ENCODE measurements at places on chromosomes 2 and 18.

GRCh38 chr2:27738349-27739057 is 33.0 kb upstream of the MRPL33 start:
- no peak for DNase-seq

- DNase-seq, result no peak
Measured at GRCh38 chr18:48481092-48481491, 57.7 kb upstream of the CTIF start.

DNA sequence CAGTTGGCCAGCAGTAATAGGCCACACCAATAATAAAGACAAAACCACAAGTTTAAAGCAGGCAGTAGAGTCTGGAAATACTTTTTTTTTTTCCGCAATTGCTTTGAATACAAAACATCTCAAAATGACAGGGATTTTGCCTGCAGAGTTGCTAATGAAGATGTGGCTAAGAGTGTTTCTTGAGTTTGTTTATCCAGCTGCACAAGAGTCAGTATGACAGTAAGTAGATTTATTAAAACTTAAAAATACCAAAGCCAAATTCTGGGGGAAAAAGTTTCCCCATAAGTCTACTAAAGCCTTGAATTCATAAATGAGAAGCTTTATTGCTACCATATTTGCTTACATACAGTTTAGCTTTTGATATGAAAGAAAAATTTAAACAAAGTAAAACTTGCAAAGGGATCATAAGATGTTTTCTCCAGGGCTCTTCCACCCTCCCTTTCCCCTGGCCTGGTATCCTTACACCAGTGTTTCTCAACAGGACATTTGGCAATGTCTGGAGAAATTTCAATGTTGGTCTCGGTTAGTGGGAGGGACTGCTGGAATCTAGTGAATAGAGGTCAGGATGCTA is 3.9 kb upstream of the DSEL start:
- DNase-seq, result no peak

GRCh38 chr2:55391155-55391554 is 28.5 kb downstream of the CCDC88A start:
- DNase-seq, result no peak

DNA sequence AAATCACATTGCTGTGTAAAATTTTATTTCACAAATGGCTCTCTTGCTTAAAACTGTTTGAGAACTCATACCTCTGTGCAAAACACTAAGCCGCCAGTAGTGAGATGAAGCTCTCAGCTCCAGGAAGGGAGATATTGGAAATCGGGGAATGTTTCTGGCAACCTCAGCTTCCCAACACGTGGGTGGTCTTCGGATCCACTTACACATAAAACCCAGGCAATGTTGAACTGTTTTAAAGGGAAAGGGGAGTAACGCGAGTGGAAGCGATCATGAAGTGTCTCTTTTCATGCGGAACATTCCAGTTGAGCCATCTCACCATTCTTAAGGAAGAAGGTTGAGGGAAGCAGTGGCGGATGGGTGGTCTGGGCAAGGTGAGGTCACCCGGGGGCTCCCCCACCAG is 136.8 kb downstream of the ASB1 start:
- no peak for DNase-seq

DNA sequence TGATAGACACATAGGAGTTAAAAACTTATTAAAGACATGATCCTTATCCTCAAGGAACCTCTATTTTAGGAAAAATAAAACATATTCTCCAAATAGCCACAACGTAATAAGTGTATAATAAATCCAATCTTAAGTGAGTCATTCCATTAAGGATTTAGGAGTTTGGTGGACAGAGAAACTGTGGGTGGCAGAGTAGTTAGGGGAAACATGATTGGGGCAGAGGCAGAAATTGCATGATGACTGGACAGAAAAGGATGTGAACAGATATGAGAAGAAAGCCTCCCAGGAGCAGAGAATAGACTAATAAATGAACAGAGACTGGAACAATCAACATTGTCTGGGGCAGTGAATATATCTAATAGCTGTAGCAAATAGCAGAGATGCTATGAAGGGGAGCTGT is 48.1 kb upstream of the SIGLEC15 start:
- no peak for DNase-seq

DNA sequence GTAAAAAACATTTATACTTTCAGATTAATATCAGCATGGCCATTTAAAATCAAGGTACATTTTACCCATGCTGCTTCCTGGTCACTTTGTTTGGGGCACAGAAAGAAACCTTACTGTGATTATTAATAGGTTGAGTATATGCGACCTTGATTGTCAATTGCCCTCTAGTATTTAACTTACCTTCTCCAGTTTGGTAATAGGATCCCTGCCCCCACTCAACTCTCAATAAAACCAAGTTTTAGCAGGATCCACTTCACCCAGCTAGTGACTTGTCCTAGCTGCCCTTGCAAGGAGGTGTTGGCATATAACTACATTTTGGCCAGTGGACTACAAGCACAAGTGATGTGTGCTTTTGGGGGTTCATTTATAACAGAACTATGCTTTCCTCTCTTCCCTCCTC is 34.3 kb downstream of the FANCL start:
- no peak for DNase-seq

DNA sequence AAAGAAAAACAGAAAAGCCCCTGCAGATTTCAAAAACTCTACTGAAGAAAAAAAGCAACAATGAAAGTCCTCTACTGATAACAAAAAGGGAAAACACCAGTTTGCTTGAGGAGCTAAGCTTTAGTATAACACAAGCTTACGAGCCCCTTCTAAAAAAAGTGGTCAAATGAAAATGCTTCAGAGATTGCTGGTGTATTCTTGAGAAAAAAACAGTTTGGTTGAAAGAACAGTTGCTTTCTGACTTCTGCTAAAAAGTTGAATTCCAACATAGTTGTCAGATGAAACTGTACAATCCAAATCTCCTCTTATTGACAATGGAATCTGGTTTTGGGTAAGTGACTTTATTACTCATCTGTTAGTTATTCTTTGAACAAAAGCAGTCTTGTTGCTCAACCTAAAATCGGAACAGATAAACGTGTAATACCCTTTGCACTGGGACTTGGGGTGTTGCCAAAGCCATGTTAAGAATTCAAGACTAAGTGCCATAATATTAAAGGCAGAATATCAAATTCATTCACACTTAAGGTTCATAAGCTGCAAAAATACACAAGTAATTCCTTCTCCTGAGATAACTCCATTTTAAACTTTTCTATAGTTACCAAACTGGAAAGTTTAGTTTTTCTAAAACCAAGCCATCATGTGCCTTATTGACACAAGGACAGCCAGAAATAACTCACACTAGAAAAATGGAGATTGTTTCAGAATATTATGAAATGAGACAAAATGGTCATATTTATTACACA is 45.3 kb upstream of the SPAG16 start:
- peak; percentile 3 for DNase-seq

GRCh38 chr2:9897331-9897737 is 54.1 kb downstream of the TAF1B start:
- DNase-seq, result peak; percentile 80

- DNase-seq, result no peak
Measured at GRCh38 chr2:16943279-16943958, 277.8 kb upstream of the CYRIA start.

- DNase-seq, result no peak
Measured at GRCh38 chr2:150520887-150521664, 33.6 kb upstream of the RND3 start.

GRCh38 chr2:109663721-109664120 is 49.6 kb downstream of the SOWAHC start:
- DNase-seq, result peak; percentile 98

DNA sequence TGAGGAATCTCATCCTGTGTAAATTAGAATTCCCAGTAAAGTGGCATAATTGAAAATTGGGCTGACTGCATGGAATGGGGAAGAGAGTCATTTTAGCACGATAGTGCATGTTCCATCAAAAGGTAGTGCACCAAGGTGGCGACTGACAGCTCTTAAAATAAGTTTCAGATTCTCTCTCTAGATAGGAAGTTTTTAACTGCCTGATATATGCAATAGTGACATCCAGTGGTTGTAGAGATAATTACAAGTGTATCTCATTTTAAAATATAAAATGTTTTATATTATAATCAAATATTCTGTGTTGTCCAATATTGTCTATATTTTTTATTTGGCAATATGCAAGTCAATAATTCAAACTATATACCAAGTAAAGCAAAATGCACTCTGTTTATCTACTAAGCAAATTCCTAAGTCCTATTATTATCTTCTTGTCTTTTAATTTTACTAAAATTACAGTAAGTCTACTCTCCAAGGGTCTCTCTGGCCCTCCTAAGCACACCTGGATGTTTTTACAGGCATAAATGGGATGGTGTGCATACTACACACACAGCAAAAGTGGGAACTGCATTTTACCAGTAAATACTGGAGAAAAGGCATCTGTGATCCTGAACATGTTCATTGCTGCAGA is 397.7 kb upstream of the HNRNPA3 start:
- no peak for DNase-seq

DNA sequence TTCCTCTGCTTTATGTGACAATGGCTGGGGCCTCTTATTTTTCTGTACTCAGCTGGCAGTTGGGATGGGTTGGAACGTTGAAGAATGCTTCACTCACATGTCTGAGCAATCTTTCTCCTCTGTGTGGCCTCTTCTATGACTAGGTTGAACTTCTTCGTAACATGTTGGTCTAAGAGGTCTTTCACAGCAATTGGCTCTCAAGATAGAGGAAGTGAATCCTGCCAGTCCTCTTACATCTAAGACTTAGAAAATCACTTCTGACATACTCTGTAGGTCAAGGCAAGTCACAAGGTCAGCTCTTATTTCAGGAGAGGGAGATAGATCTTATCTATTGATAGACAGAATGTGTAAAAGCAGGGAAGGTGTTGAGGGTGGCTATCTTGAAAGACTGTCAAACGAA is 174.1 kb downstream of the NYAP2 start:
- no peak for DNase-seq

DNA sequence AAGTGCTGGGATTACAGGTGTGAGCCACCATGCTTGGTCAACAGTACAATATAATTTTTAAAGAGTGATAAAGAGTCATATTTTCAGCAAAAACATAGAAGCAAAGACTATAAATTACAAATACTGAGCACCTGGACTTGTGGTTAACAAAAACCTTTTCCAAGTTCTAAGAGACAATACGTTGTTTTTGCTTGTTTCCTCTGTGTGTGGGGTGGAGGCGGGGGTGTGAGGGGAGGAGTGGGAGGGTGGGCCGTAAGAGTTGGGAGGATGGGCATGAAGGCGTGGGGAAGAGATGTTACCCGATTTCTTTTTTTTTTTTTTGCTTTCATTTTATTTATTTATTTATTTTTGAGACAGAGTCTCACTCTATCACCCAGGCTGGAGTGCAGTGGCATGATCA is 78.0 kb upstream of the WIPF1 start:
- no peak for DNase-seq

DNA sequence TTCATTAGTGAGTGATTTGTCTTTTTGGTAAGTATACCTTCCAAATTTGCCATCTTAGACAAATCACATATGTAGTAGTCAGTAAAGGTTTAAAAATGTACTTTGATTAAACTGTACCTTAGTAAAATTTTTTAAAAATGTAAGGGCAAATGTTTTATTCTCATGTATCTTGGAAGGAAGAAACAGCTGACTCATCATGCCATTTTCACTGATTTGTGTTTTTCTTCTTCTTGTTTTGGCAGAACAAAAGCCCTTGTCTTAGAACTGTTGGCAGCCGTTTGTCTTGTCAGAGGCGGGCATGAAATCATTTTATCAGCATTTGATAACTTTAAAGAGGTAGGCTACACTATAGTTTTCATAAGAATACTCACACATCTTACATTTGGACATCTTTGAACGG is 136.5 kb downstream of the PRPF40A start:
- DNase-seq, result no peak

- DNase-seq, result no peak
Measured at GRCh38 chr2:100141906-100142305, 484 bp downstream of the AFF3 start.

- DNase-seq, result no peak
Measured at GRCh38 chr18:74290794-74291471, 830 bp downstream of the CYB5A start.

- DNase-seq, result no peak
Measured at GRCh38 chr2:126832014-126832413, 66.7 kb upstream of the TEX51 start.

DNA sequence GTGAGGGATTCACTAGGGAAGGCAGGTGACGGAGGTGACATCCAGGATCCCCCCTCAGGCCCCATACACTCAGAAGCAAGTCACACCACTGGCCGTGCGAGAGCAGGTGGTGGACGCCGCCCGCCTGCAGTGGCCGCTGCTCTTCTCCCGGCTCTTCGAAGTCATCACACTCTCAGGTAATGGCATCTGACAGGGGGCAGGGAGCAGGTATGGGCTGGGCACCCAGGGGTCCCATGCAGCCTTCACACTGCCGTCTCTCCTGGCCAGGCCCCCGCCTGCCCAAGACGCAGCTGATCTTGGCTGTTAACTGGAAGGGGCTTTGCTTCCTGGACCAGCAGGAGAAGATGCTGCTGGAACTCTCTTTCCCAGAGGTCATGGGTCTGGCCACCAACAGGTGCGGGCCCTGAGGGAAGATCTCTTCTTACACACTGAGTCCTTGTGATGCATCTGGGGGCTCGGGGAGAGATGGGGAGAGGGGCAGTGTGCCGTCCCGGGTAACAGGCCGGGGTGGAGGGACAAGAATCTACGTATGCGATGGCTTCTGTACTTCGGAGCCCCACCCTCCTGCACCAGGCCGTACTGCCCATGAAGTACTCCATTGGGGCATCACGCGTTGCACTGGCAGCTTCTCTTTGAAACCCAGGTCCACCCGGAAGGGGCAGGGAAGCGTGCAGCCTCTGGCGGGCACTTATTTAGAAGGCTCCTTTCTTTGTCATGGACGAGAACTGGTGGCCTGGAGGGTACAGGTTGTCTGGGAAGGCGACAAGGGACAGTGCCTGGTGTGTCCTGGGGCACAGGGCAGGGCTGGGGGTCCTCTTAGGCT is 18.8 kb upstream of the GPR17 start:
- no peak for DNase-seq

DNA sequence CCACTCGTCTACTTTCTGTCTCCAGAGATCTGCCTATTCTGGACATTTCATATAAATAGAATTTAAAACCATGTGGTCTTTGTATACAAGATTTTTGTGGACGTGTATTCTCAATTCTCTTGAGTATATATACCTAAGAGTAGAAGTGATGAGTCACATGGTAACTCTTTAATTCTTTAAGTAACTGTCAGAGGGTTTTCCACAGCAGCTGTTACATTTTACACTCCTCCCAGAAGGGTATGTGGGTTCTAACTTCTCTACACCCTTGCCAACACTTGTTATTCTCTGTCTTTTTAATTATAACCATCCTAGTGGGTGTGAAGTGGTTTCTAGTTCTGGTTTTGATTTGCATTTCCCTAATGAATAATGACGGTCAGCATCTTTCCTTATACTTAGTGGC is 70.9 kb downstream of the MAP3K20 start:
- DNase-seq, result no peak

DNA sequence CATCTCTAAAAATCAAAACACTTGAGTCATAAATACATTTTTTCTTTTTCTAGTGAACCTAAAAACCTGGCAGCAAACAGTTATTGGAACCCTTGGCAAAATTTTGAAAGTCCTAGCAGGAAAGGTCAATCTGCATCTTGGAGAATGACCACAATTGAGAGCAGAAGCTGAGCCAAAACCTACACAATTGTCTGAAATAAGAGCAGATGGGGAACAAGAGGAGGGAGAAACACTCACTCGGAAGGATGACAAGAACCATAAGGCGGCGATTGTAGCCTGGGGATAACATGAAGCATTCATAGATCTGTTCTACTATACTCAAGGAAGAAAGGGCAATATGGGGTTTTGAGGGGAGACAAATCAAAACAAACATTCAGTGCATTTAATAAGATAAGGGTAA is 117.0 kb downstream of the CHN1 start:
- DNase-seq, result peak; percentile 9

Data from NCI-H446 (cell line).